ENCODE measurements at places on chromosomes 2 and 18. TPM values are rescaled to one million over a fixed set of nuclear protein-coding genes. Genes with fewer than 3 reads are reported as not detected.

- no peak for DNase-seq
These were observed 109.1 kb upstream of the FBXO11 start for GRCh38 chr2:48015421-48015820.

GRCh38 chr2:20370191-20370590, 19.5 kb upstream of the PUM2 start:
- DNase-seq: no peak

DNA sequence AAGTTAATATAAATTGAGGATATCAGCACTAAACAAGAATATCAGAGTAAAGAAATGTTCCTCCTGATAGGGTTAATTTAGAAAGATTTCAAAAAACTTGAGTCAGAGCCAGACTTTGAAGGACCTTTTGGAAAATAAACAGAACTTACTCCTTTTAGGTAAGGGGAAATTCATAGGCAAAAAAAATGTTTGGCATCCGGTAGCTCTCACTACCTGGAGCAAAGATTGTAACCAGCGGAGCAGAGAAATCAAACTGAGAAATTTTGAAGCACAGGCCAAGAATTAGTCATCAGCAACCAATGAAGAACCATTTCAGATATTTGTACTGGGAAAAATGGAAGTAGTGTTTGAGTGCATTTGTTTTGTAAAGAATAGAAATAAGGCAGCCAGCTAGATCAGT, 113.0 kb downstream of the ICA1L start:
- no peak for DNase-seq

Gene DHRS9
- 0.26 TPM for total RNA-seq
